ENCODE measurements at places on chromosomes 5 and 9.

DNA sequence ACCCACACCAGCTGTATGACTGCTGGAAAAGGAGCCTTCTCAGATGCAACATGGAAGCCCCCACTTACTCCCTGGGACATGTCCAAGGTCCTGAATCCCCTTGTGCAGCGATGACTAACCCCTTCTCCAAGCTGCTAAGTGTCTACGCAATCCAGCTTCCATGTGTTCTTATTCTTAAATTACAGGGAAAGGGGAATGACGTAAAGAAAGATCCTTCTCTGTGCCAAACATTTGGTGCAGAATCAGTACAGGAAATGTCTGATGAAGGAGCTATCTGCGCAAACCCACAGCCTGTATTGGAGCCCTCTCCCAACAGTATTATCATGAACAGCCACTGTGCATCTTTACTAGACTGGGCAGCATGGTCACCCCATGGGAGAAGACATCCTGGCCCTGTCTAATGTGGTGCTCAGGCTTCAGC lies 183.2 kb downstream of the FRMD3 start:
- no peak for DNase-seq

- DNase-seq: no peak
These were observed 193.5 kb upstream of the KLF9 start for GRCh38 chr9:70607926-70608325.

- DNase-seq: no peak
These were observed 27.3 kb downstream of the ANP32B start for GRCh38 chr9:98010445-98010844.

DNA sequence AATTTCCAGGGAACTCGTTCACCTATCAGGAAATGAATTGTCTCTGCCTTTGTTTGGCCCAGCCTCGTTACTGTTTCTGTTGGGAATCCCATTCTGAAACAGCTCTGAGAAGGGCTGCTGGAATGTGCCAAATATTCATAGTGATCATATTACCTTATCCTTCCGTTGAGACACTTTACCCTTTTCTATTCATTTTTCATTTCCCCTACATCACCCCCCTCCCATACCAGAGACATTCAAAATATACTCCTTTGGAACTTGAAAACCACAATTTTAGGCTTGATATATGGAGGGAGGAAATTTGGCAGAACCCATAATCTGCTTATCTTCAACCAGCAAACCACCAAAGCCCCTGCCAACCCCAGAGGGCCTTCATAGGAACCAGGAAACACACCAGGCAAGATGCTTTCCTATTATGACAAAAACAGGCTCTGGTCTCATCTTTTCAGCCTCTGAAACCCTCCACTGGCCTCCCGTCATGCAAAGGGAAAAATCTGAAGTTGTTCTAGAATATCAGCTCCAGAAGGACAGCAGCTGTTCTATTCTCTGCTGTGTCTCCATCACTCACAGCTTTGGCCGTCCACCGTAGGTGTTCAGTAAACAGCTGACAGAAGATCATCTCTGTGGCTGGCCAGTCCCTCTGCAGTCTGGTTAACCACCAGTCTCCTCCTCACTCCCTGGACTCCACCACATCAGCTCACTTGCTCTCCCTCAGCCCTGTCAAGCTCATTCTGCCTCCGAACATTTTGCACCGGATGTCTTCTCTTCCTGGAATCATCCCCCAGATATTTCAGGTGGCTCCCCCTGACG lies 217.2 kb upstream of the WWC1 start:
- DNase-seq: no peak

DNA sequence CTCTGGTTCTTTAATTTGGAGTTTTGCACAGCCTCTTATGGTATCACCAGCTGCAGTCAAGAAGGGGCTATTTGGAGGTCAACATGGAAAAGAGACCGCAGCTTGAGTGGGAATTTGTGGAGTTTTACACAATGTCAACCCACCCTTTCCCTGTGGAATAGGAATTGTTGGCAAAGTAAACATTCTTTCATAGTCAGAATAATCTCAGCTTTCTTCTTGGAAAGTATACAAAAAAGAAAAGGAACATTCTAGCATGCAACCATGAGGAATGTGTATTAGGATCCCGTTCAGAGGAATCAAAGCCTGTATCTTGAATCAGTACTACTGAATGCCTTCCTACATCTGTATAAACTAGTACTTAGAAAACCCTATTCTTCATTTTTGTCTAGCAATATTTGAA lies 107.6 kb downstream of the LURAP1L start:
- DNase-seq: no peak
